Cortex of kidney (tissue), 1 donor: ENCODE measurements at places on chromosomes 16 and 17.

DNA sequence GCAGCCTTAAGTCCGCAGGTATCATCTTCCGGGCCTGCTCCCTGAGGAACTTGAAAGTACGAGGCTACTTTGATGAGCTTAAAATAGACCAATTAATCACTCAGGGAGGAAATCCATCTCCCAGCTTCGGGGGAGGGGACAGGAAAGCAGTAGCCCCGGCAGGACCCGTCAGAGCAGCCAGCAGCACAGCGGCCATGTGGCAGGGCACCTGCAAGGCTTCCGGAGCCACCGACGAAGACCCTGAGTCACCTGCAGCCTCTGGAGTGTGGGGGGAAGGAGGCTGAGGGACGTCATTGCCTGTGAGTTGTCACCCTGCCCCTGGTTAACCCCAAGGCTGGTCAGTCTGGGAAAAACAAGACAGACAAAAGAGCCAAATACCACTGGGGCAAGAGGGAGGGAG, 4.4 kb upstream of the CYB561 start:
- no peak for DNase-seq

GRCh38 chr16:50298591-50299507, 32.5 kb downstream of the ADCY7 start:
- DNase-seq, result no peak

- no peak for DNase-seq
Measured at GRCh38 chr17:9557161-9557755, 18.4 kb downstream of the STX8 start.

GRCh38 chr17:45997624-45998023, 1.4 kb upstream of the STH start:
- DNase-seq, result no peak

- no peak for DNase-seq
Measured at GRCh38 chr16:85567935-85568334, 45.2 kb upstream of the GSE1 start.

DNA sequence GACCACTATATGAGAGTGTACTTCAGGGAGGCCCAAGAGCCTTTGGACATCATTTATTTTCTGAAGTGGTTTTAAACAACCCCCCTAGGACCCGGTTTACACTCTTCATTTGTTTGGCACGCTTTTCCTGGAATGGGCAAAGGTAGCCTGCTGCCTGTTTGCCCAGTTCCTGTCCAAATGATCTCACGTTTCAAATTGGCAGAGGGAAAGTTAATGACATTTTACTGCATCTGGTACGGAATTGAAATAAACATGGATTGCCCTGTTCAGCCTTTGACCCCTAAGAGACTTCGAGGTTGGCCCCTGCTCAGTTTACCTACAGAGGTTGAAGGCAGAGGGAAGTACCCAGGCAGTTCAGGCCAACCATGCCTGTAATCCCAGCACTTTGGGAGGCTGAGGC, 5.8 kb upstream of the RPRML start:
- no peak for DNase-seq
